Stimulated activated CD8-positive, alpha-beta memory T cell treated with anti-CD3 and anti-CD28 coated beads, Interleukin-4, amount 100 ng/mL, for 1 hour (primary cell): ENCODE measurements at places on chromosomes 5 and 9.

- DNase-seq, result no peak
Measured at GRCh38 chr5:63573380-63573779, 388.9 kb downstream of the HTR1A start.

DNA sequence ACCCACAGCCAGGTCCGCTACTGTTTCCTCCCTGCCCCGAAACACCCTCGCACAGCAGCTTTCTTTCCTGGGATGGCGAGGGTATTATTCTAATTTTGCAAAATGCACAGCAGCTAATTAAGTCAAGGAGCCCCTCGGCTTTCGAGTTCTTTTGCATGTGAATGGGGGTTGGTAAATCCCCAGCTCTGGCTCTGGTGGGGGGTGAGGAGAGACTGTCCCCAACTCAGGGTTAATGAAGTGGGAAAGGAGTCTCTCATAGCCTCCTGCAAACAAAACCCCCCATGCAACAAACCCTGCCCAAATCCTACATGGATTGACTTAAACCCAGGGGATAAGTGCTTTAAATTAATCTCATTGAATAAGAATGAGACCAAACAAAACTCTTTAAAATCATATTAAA is 8.8 kb downstream of the BARHL1 start:
- DNase-seq, result no peak

DNA sequence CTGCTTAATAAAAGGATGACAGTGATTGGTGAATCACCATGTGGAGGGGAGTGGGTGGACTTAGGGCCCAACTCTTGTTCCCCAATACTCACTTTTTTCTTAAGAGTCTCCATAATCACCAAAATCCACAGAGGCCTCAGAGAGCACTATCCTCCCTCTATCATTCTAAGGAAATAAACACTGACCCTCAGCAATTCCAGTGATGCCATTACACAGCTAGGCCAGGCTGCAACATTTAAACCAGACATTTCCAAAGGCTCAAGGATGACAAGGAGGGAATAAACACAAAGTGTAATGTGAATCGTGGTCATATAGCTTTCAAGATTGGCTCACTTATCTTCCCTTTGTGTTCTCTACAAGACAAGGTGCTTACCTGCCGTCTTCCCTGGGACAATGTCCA is 2.4 kb upstream of the ARSI start:
- DNase-seq, result no peak

GRCh38 chr9:89496645-89497256 is 1.2 kb downstream of the SEMA4D start:
- DNase-seq, result no peak

DNA sequence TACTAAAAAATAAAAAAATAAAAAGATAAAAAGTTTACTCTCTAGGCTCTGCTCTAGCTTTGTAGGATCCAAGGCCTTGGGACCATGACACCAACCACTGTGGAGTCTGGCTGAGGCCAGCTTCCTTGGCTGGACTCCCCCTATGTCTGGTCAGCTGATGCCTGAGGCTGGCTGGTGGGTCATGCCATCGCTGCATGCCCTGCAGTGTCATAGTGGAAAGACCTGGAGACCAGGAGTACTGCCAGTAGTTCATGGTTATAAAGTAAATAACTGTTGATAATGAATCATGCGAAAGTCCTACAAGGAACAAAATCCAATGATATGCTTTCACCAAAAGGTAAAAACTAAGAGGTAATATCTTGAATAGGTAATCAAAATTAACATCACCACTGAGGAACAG is 43.2 kb downstream of the GARNL3 start:
- no peak for DNase-seq

- no peak for DNase-seq
Measured at GRCh38 chr9:121505903-121506735, 6.5 kb upstream of the GGTA1 start.

DNA sequence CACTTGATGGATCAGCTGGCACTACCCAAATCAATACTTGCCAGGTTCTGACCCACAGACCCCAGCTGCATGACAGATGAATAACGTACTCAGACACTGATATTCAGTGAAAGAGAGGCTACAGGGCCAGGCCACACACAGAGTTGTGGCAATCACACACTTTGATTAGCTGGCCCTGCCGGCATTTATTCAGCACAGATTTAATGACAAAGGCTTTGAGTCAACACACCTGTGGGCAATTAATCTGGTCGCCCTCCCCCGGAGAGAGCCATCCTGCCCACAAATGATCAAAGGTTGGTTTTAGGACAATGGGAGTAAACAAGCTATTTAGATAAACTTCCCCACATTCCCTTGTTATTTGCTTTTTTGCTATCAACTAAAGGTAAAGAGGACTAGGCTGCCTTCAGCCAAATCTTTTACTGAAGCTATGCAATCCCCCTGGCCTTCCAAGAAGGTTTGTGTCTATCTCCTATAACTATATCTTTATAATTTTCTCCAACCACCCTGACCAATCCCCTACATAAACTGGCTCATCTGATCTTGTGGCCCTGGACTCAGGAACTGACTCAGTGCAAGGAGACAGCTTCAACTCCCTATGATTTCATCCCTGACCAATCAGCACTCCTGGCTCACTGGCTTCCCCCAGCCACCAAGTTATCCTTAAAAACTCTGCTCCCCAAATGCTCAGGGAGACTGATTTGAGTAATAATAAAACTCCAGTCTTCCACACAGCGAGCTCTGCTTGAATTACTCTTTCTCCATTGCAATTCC is 12.7 kb upstream of the TRIM32 start:
- no peak for DNase-seq

DNA sequence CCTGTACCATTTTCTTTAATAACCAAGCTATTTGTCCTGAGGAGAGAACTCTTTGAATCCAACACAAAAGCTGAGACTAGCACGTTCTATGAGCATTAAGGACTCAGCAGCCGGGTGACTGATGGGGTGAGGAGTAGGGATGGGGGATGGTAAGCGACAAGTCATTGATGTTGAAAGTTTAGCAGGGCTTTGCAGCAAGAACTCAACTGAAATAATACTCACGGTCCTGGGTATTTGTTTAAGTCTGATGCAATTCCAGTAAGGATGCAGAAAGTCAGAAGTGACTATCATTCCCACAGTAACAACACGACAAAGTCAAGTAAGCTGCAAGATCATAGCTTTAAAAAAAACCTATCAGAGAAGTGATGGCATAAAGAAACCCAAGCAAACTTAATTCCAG is 131.1 kb downstream of the ACTL7B start:
- no peak for DNase-seq

GRCh38 chr5:30041831-30042385 is 1151.6 kb upstream of the CDH6 start:
- no peak for DNase-seq

DNA sequence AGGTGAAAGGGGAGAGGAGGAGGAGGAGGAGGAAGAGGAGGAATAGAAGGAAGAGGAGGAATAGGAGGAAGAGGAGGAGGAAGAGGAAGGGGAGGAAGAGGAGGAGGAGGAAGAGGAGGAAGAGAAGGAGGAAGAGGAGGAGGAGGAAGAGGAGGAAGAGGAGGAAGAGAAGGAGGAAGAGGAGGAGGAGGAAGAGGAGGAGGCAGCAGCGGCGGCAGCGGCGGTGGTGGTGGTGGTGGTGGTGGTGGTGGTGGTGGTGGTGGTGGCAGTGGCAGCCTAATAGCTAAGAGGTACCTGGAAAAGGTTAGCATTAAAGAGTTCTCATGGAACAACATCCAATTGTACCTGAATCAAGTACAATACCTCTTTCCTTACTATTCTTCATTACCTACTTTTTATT is 32.5 kb downstream of the UBAP2 start:
- no peak for DNase-seq
